Vein endothelial cell (primary cell): ENCODE measurements at places on chromosomes 6 and 20. TPM values are rescaled to one million over a fixed set of nuclear protein-coding genes. Genes with fewer than 3 reads are reported as not detected.

The SGK2 gene
- 0.67 TPM in 1 of 2 replicates, not detected in the other for total RNA-seq

The SCRT2 gene
- total RNA-seq, result not detected in 2 replicates

The BMP6 gene
- total RNA-seq, result 163 and 246 TPM in 2 replicates

The POU5F1 gene
- not detected in 2 replicates for total RNA-seq

The JPH2 gene
- 0.33 and 0.38 TPM in 2 replicates for total RNA-seq

The ENPP5 gene
- not detected in 2 replicates for total RNA-seq

The TLDC2 gene
- total RNA-seq, result not detected in 2 replicates

The PAK5 gene
- total RNA-seq, result not detected in 2 replicates

The DUSP15 gene
- 0.19 and 0.65 TPM in 2 replicates for total RNA-seq

The IPCEF1 gene
- 0.96 and 2.3 TPM in 2 replicates for total RNA-seq

The PSORS1C1 gene
- total RNA-seq, result 4.0 and 8.5 TPM in 2 replicates

The SYNE1 gene
- 47.9 and 50.6 TPM in 2 replicates for total RNA-seq

The ANGPT4 gene
- total RNA-seq, result not detected in 2 replicates

The SAMD5 gene
- 1.3 and 8.8 TPM in 2 replicates for total RNA-seq

The FOXQ1 gene
- total RNA-seq, result not detected in 2 replicates

The GPX5 gene
- total RNA-seq, result not detected in 2 replicates

The TAGAP gene
- not detected in 2 replicates for total RNA-seq

The LYRM4 gene
- 19.0 and 21.2 TPM in 2 replicates for total RNA-seq

The NTSR1 gene
- total RNA-seq, result not detected in 2 replicates

The TSHZ2 gene
- 0.96 and 0.98 TPM in 2 replicates for total RNA-seq

The RIPOR3 gene
- total RNA-seq, result not detected in 2 replicates

The TRIM10 gene
- not detected in 2 replicates for total RNA-seq

The CNKSR3 gene
- total RNA-seq, result 10.8 and 13.8 TPM in 2 replicates

The CYP21A2 gene
- under 0.01 TPM in 1 of 2 replicates, not detected in the other for total RNA-seq

The MED20 gene
- total RNA-seq, result 33.3 and 37.0 TPM in 2 replicates

The STXBP5 gene
- total RNA-seq, result 27.4 and 36.6 TPM in 2 replicates

The EFCAB8 gene
- under 0.01 TPM in 2 replicates for total RNA-seq

The KHDC1L gene
- total RNA-seq, result not detected in 2 replicates

The SYNDIG1 gene
- not detected in 2 replicates for total RNA-seq

The PRDM13 gene
- total RNA-seq, result not detected in 2 replicates

The PI16 gene
- total RNA-seq, result not detected in 2 replicates

The C6orf52 gene
- not detected in 2 replicates for total RNA-seq

The HSPA12B gene
- total RNA-seq, result 3.9 and 11.1 TPM in 2 replicates

The SLC17A9 gene
- total RNA-seq, result 15.4 and 17.7 TPM in 2 replicates

The DLK2 gene
- total RNA-seq, result 0.33 TPM in 1 of 2 replicates, not detected in the other

The SLC22A2 gene
- total RNA-seq, result not detected in 2 replicates

The MYH7B gene
- not detected in 2 replicates for total RNA-seq

The SLCO4A1 gene
- 1.6 and 3.1 TPM in 2 replicates for total RNA-seq

The RUNX2 gene
- total RNA-seq, result under 0.01 and 0.33 TPM in 2 replicates

The BTN1A1 gene
- not detected in 2 replicates for total RNA-seq

The PCED1A gene
- 16.6 and 19.6 TPM in 2 replicates for total RNA-seq

The SPTLC3 gene
- 0.65 and 0.96 TPM in 2 replicates for total RNA-seq

The BNIP5 gene
- not detected in 2 replicates for total RNA-seq

The PRR18 gene
- not detected in 2 replicates for total RNA-seq

The SLC16A10 gene
- total RNA-seq, result not detected in 2 replicates

The SMLR1 gene
- not detected in 2 replicates for total RNA-seq

The ADAM33 gene
- total RNA-seq, result under 0.01 TPM in 1 of 2 replicates, not detected in the other

The DDO gene
- total RNA-seq, result 0.33 TPM in 1 of 2 replicates, not detected in the other

The OPRL1 gene
- total RNA-seq, result 1.3 and 2.9 TPM in 2 replicates

The SLC17A3 gene
- total RNA-seq, result not detected in 2 replicates

The AGER gene
- 0.48 TPM in 1 of 2 replicates, not detected in the other for total RNA-seq

The PI3 gene
- total RNA-seq, result not detected in 2 replicates

The CDSN gene
- total RNA-seq, result under 0.01 TPM in 1 of 2 replicates, not detected in the other

The SIRPG gene
- total RNA-seq, result not detected in 2 replicates
